ENCODE measurements at places on chromosomes 2 and 18. TPM values are rescaled to one million over a fixed set of nuclear protein-coding genes. Genes with fewer than 3 reads are reported as not detected.

TRAK2 gene
- 19.2 TPM for total RNA-seq

IL36RN gene
- not detected for total RNA-seq

TOGARAM2 gene
- total RNA-seq: 0.03 TPM

TMEM87B gene
- 53.0 TPM for total RNA-seq

NT5C1B gene
- not detected for total RNA-seq

- DNase-seq: peak; percentile 11
Measured at GRCh38 chr2:84077496-84077895, 381.6 kb downstream of the SUCLG1 start.

- DNase-seq: no peak
Measured at GRCh38 chr2:181396256-181397123, 60.7 kb upstream of the ITGA4 start.

- DNase-seq: no peak
Measured at GRCh38 chr2:127089478-127090235, 17.3 kb downstream of the BIN1 start.

DNA sequence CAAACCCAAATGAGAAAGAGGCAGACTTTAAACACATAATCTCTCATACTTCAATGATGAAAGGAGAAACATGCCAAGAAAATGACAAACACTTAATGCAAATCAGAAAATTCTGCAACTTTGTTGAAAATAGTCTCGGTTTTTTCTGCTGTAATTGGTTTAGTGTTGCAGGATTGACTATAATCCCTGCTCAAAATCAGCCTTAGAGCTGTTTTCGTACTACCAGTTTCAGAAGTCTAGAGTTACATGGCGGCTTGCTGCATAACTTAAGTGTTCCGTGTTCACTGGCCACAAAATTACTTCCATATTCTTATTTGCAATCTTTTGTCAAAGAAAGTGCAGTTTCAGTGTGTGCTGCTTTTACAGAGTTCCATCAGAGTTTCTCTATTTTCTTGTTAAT lies 48.9 kb upstream of the ITGAV start:
- no peak for DNase-seq

GRCh38 chr18:48030616-48031480 lies 100.4 kb upstream of the SMAD2 start:
- DNase-seq: no peak

- DNase-seq: no peak
Measured at GRCh38 chr2:14752295-14752694, 119.8 kb downstream of the LRATD1 start.

GRCh38 chr2:45543257-45543656 lies 67.8 kb downstream of the SRBD1 start:
- DNase-seq: no peak

DNA sequence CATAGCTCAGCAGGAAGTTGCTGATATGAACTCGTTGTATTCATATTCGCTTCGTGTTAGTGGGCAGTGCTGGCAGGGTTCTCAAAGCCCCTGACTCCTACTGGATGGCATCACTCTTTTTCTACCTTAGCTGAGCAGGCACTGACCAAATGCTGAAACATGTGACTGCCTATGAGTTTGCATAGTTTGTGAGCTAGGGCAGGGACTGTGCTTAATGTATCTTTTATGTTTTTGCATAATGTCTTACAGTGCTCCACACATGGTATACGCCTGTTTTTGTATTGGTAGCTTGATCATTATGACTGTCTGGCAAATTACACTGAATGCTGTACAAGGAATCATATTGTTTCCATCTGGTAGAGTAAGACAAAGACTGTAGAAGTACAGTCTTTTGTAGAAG lies 305.3 kb downstream of the PARD3B start:
- DNase-seq: no peak

GRCh38 chr2:188675391-188676009 lies 298.7 kb upstream of the COL3A1 start:
- peak; percentile 63 for DNase-seq

GRCh38 chr18:45103319-45104048 lies 422.8 kb downstream of the SETBP1 start:
- DNase-seq: no peak

All from SJSA1 (cell line).